Pulmonary artery endothelial cell (primary cell): ENCODE measurements at places on chromosomes 3 and 15.
A peak's percentile ranks its signal among the peaks of the same experiment; 100 is the strongest.

- DNase-seq, result peak; percentile 44
These were observed 30.3 kb downstream of the CDC25A start for GRCh38 chr3:48157950-48158376.

- no peak for DNase-seq
These were observed 619 bp downstream of the ATXN7 start for GRCh38 chr3:63864008-63864964.

GRCh38 chr3:33541918-33542317 is 101.7 kb upstream of the UBP1 start:
- no peak for DNase-seq

DNA sequence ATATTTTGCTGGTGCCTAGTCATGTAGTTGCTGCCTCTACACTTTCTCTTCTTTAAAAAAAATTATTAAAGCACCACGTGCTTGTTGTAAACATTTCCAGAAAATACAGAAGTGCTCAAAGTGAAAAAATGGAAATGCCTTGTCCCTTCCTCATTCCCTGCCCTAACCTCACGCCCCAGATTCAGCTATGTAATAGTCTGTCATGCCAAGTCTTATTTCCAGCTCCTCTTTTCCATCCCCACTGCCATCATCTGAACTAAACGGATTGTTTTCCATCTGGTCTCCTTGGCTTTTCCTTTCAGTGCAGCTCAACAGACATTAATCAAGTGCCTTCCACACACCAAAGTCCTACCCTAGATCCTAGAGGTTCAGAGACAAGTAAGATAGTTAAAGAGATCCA is 15.5 kb downstream of the ZNF774 start:
- no peak for DNase-seq

- no peak for DNase-seq
These were observed 7.8 kb upstream of the CTDSPL start for GRCh38 chr3:37853691-37854413.

DNA sequence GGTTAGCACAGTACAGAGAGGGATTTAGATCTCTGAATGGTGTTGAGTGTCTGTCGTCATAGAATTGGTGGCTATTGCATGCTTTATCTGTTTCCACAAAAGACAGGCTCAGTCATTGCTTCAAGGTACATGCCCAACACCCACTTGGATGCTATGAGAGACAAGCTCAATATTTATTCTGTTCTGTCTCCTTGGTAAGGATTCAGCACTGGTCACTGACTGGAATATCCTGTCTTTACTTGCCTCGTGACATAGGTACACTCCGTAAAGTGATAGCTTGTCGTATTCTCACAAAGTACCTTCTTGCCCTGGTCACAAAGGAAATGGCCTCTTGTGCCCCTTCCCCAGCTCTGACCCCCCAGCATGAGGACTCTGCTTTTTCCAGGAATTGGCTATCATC is 72.8 kb upstream of the CTNNB1 start:
- DNase-seq, result no peak

DNA sequence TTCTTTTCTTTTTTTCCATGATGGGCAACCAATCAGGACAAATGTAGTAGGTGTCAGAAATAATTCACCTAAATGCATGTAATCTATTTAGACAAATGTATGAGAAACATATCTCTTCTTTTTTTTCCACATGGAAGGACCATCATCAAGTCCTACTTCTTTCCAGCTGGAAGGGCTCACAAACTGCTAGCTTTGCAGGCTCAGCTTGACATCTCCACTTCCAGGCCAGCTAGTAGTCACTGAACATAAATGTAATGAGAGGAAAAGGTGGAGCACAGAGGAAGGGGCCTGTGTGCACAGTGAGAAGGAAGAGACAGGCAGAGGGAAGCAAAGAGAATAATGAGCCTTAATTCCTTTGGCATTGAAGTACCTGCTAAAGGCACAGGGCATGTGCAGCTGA is 504.9 kb downstream of the MCTP2 start:
- DNase-seq, result no peak

GRCh38 chr3:77786216-77786615 is 746.3 kb downstream of the ROBO2 start:
- DNase-seq, result no peak

GRCh38 chr3:95311272-95311671 is 1248.4 kb downstream of the NSUN3 start:
- DNase-seq, result no peak

DNA sequence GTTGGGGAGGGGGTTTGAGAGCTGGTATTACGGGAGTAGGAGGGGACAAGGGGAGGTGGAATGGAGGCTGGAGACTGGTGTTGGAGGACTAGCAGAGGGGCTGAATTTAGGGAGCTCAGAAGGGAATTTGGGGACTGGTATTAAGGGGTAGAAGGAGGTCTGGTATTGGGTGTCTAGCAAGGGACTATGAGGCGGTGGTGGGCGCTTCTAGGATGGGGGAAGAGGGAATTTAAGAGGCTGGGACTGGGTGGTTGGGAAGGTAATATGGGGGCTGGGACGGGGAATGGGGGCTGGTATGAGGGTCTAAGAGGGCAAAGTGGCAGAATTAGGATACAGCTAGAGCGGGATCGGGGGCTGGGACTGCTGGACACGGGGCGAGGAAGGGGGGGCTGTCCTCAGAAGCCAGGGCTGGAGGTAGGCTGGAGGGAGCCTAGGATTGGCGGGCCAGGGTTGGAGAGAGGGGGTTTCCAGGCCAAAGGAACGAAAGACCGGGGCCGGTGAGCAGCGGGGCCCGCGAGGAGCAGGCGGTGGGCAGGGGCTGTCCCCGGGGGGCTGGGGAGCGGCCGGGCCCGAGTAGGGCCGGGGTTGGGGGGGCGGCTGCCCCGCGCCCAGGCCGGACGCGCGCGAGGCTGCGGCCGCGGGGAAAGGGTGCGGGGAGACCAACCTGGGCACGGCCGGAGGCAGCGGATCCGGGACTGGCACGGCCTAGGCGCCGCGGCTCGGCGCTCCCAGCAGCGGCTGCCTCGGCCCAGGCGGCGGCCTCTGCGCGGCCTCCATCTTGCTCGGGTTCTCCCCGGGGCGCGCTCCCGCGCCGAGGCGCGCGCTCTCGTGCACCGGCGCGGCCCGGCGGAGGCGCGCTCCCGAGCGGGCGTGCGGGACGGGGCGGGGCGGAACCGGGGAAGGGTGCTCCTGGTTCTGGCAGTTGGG is at the start of gene LHFPL4:
Gene LHFPL4, minus strand, starts transcription at position 802 of the 927 bp plus-strand sequence. CDS start 1,143 bp downstream, outside the sequence.
- no peak for DNase-seq

DNA sequence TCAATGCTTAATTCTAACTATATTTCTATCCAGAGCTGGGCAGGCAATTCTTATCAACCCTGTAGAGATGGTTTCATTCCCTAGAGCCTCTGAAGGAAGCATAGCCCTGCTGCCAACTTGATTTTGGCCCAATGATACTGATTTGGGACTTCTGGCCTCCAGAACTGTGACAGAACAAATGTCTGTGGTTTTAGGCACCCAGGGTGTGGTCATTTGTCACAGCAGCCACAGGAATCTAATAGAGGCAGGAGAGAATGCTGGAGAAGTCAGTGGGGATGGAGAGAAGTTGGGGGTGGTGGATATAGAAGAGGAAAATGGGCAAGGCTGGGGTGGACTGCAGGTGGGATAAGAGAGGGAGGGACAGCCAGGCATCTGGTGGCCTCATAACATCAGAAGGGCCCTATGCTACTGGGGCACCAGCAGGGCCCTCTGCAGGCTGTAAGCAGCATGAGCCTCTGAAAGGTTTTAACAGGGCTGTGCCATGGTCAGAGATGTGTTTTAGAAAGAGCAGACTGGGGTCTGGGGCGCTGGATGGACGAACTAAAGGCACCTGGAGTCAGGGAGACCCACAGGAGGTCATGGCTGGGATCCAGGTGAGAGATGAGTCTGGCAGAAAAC is 19.8 kb downstream of the MRPS11 start:
- DNase-seq, result no peak

- DNase-seq, result no peak
These were observed 2.7 kb downstream of the BNIP2 start for GRCh38 chr15:59686389-59686788.

DNA sequence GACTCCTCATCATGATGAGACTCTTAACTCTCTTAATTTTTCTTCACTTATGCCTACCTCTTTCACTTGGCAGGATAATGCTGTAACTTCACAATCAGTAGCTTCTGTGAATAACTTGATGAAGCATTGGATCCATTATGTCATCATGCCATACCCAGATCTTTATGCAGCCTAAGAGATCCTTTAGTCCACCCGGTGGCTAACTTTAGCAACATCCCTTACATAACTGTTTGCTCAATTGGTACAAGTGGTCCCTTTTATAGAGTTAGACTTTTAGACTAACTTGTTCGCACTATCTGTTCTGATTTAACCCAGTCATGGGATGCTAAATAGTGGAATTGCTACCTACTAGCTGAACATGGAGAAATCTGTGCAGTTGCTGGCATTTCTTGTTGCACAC is 184.5 kb downstream of the USP13 start:
- no peak for DNase-seq

- DNase-seq, result no peak
These were observed 405.5 kb upstream of the CNTN4 start for GRCh38 chr3:1693145-1693544.

GRCh38 chr15:70473581-70474370 is 289.6 kb downstream of the UACA start:
- DNase-seq, result no peak

DNA sequence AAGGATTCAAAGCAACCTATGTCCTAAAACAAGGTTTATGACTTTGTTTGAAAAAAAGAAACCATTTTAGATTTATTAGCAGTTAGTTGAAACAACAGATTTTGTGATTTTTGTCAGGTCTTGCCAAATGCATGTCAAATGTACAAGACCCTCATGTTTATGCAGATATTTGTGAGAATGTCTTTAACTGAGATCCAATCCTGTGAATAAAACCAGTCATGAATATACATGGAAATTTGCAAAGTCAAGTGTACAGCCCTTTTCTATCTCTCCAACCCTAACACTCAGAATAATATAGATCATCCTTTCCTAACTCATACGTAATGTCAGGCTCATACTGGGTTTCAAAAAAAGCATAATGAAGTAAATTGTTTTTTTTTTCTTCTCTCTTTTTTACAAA is 76.4 kb downstream of the DUT start:
- DNase-seq, result no peak

GRCh38 chr3:112806903-112807302 is 39.8 kb downstream of the CD200R1L start:
- DNase-seq, result no peak

GRCh38 chr3:150215616-150216015 is 192.5 kb upstream of the TSC22D2 start:
- DNase-seq, result no peak

DNA sequence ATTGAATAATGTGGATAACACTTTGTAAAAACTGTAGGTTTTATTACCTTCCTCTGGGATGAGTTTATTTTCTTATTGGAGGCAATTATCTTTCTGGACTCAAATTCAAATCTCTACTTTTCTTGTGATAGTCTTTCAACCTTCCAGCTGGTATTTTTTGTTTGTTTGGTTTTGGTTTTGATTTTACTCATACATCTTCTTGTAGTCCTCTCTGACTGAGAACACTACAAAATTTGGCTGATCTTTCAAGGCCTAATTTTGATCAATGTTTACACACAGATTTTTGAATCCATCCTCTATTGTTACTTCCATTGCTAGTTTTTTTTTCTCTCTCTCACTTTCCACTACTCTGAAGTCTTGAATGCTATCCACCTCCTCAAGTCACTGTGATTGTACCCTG is 303.8 kb upstream of the NECTIN3 start:
- DNase-seq, result no peak

GRCh38 chr15:39018966-39019365 is 454.4 kb upstream of the RASGRP1 start:
- DNase-seq, result no peak

DNA sequence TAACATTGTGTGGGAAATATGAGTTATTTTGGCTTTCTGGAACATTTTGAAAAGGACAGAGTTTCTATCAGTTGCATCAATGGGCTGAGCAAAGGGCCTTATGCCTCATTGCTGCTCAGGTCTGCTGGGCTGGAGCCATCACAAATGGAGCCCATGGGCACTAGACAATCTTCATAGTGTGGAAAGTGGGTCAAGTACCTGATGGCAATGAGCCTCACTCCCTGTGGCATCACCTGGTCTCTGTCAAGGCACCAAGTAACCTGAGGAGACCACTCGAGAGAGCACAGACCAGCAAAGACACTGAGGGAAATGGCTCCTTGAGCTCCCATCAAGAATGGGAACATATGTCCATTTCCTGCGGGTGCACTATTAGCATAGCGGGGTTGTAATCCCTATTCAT is 96.7 kb upstream of the PPP2R3A start:
- DNase-seq, result no peak

- DNase-seq, result no peak
These were observed 97.1 kb downstream of the TMEM108 start for GRCh38 chr3:133135306-133135705.

GRCh38 chr15:71003319-71003718 is 110.7 kb downstream of the LRRC49 start:
- no peak for DNase-seq

GRCh38 chr3:15964605-15965442 is 167.0 kb upstream of the ANKRD28 start:
- no peak for DNase-seq

GRCh38 chr3:194730365-194730764 is 44.7 kb downstream of the FAM43A start:
- DNase-seq, result no peak

GRCh38 chr3:127889461-127889863 is 25.6 kb upstream of the KBTBD12 start:
- no peak for DNase-seq

- no peak for DNase-seq
These were observed 2.6 kb downstream of the APBA2 start for GRCh38 chr15:28888302-28888894.

- no peak for DNase-seq
These were observed 4.0 kb downstream of the HES1 start for GRCh38 chr3:194139814-194140391.

- no peak for DNase-seq
These were observed 96.1 kb downstream of the STAC start for GRCh38 chr3:36476286-36476942.

- DNase-seq, result no peak
These were observed 268.5 kb downstream of the PTPRG start for GRCh38 chr3:61829722-61830350.

GRCh38 chr3:42014458-42014920 is 52.6 kb upstream of the ULK4 start:
- no peak for DNase-seq

DNA sequence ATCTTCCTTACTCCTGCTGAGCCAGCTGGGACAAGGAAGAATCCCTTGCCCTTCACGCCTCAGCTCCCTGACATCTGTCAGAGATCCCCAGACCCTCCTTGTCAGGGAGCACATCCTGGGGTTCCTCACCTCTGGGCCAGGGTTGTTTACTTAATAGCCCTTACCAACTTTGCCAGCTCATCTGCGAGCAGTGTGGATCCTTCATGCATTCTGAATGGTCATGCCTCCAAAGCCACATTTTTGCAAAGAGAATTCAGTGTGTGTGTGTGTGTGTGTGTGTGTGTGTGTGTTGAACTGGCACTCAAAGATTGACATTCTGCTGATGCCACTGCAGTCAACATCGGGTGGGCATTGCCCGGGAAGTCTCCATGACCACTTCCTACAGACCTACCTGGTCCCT is 112.6 kb downstream of the SLC49A4 start:
- DNase-seq, result no peak

GRCh38 chr3:115523458-115523857 is 99.9 kb upstream of the GAP43 start:
- DNase-seq, result no peak

GRCh38 chr3:138945709-138946662 is 951 bp downstream of the FOXL2 start:
- no peak for DNase-seq
